ENCODE measurements at places on chromosomes 7 and 10.

DNA sequence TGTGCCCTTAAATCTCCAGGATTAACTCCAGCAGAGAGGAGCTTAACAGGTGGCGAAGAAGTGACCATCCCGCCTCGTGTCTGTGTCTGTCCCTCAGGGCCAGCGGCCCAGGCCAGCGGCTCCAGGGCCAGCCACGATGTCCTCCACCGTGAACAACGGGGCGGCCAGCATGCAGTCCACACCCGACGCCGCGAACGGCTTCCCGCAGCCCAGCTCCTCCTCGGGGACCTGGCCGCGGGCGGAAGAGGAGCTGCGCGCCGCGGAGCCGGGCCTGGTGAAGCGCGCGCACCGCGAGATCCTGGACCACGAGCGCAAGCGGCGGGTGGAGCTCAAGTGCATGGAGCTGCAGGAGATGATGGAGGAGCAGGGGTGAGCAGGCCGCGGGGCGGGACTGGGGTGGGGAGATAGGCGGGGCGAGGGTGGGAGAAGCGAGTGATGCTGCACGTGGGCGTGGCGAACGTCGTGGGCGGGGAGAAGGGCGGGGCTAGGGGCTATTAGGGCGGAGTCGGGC is 33.3 kb downstream of the SRRM3 start:
- peak; percentile 61 for DNase-seq

GRCh38 chr7:120951826-120952225 is 1.2 kb downstream of the ING3 start:
- no peak for DNase-seq

GRCh38 chr10:28754930-28755718 is 77.8 kb downstream of the BAMBI start:
- DNase-seq, result no peak

DNA sequence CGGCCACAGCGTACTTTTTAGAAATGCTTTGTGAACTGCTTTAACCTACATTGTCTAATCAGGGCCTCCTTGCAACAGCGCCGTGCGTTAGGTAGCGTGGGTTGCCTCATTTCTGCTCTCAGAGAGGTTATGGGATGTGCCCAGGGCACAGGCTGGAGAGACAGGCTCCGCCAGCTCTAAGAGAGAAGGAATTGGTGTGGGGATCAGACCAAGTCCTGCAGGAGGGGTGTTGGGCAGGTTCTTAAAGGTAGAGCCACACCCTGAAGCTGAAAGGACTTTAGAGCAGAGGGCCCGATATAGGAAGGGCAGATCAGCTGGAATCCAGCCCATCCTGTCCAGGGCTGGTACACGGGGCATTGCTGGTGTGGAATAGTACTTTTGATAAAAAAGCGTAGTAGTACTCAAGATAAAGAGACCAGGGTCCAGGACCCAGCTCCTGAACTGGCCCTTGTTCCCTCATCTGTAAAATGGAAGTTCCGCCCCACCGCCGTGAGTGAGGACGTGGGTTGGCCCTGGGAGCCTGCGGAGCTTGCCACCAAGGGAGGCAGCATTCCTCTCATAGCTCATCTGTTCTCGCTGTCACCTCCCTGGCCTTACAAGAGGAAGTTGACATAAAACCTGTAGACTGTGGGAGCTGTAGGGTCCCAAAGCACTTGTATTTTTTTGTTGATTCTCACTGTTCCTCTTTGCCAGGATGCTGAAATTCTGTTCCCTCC is 37.2 kb downstream of the TMEM120A start:
- DNase-seq, result no peak

DNA sequence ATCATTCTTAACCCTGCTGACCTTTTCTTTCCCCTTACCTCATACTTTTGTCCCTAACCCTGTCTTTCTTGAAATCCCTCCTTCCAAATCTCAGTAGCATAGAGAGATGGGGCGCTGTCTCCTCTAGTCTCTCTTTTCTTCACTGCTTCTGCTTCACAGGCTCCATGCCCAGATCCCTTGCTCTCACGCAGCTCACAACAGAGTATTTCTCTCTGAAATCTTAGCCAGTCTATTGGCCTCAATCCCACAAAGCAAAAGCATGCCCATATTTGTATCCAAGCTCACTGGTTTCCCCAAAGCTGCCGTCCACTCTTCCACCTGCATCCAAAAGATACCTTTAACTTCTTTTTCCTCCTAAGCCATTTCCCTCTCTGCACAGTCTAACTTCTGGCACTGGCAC is 526.8 kb downstream of the PLXDC2 start:
- no peak for DNase-seq

GRCh38 chr7:156002362-156003066 is 190.3 kb upstream of the SHH start:
- no peak for DNase-seq

DNA sequence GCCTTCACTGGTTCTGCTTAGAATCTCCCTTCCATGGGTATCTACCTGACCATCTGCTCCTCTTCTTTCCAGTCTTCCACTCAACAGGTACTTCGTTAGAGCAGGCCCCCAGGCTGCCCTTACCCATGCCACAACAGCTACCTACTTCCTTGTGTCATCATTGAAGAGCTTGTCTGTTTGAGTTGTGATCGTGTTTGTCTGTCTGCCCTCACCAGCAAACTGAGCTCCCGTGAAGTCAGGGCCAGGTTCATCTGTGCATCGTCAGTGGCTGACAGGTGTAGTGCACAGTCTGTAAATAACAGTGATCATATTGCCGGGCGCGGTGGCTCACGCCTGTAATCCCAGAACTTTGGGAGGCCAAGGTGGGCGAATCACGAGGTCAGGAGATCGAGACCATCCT is 5.0 kb downstream of the NIPSNAP2 start:
- no peak for DNase-seq

DNA sequence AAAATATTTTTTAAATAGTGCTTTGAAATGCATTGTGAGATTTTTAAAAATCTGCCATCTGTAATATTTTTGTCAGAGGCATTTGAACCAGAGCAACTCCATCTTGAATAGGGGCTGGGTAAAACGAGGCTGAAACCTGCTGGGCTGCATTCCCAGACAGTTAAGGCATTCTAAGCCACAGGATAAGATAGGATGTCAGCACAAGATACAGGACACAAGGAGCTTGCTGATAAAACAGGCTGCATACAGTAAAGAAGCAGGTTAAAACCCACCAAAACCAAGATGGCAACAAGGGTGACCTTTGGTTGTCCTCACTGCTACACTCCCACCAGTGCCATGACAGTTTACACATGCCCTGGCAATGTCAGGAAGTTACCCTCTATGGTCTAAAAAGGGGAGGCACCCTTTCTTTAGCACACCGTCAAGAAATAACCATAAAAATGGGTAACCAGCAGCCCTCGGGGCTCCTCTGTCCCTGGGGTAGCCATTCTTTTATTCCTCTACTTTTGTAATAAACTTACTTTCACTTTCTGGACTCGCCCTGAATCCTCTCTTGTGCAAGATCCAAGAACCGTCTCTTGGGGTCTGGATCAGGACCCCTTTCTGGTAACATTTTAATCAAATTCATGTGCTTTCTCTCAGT is 273.7 kb downstream of the SEMA3D start:
- no peak for DNase-seq

- DNase-seq, result no peak
These were observed 455.6 kb upstream of the FOXK1 start for GRCh38 chr7:4226524-4226882.

GRCh38 chr10:22230158-22230833 is 12.5 kb upstream of the EBLN1 start:
- DNase-seq, result no peak

DNA sequence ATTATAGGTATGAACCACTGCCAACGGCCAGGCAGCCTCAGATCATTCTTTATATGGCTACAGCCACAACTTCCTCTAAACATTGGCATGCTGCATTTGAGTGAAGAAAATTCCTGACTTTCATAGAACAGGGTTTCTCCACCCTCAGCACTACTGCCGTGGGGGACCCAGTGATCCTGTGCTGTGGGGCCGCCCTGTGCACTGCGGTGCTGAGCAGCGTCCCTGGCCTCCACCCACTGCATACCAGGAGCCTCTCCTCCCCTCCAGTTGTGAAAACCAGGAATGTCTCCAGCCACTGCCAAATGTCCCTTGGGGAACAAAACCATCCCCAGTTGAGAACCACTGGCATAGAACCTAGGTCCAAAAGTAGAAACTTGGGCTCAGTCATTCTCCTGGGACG is 15.8 kb downstream of the CNPY1 start:
- no peak for DNase-seq

DNA sequence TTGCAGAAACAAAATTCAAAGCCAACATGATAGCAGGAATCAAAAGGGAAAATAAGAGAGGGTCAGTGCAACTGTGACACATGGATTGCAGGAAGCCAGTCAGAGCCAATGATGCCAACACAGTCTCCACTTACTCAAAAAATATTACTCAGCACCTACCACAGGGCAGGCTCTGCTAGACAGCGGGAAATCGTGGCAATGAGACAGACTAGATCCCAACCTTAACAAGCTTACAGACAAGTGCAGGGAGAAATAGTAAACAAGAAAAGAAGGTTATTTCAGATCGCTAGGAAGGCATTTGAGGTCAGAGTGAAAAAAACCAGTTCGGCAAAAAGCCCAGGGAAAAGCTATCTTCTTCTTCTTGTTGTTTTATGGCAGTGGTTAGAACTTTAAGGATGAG is 45.2 kb upstream of the NPFFR1 start:
- DNase-seq, result no peak

DNA sequence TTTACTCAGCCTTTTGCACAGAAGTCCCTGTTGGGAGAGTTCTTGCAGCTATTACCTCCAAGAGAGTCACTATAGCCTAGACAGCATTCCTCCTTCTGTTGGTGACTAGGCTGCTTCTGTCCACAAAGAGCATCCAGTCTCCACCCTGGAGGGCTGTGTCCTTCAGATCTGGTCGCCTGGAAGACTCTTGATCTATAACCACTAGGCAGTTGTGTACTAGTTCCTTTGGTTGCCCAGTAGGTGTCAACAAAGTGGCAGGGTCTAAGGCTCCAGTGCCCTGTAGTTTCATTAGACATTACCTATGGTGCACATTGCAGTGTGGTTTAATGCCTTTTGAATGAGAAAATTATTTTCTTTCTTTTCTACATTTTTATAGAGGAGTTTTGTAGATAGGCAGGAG is 11.3 kb upstream of the AKR1C2 start:
- no peak for DNase-seq

DNA sequence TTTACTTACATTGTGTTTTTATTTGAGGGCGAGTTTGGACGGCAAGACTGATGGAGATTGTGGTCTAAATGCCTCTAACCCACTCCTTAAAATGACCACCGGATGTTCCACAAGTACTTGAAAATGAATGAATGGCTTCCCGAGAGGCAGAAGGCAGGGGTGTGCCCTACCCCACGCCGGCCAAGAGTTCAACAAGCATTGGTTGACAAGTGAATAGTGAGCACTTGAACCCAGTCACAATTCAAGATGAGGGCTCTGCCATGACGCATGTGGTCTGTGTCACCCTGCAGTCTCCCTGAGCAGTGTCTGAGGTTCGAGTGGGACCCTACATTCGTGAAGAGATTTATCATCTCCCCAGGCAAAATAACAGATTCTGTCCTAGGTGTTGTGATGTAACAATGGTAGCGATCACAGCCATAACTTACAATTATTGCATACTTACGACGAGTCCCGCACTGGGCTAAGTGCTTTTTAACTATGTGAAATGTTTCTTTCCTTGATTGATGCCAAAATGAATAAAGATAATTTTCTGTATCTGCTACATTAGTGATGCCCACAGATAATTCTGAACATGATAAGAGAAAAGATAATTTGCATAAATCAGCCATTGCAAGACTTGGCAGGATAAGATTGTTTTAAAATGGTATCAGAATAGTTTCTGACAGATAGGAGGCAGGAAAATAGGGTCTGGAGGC is 305.4 kb downstream of the WDR37 start:
- DNase-seq, result no peak

DNA sequence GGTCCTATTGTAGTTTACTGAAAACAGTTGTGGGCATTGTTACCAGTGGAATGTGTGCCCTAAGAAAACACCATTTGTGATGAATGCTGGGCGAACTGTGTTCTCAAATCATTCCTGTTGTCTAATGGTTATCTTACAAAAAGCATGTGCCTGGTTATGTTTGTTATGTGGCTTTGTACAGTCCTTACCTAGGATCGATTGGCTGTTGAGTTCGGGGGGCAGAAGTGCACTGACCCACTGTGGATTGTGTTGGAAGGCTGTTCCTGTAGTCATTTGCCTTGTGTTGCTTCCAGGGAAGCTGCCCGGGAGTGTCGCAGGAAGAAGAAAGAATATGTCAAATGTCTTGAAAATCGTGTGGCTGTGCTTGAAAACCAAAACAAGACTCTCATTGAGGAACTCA is 84.3 kb downstream of the CREM start:
- no peak for DNase-seq

All from retinal pigment epithelial cell (primary cell).